ENCODE measurements at places on chromosomes 5 and 9. TPM values are rescaled to one million over a fixed set of nuclear protein-coding genes. Genes with fewer than 3 reads are reported as not detected.
A peak's percentile ranks its signal among the peaks of the same experiment; 100 is the strongest.

DNA sequence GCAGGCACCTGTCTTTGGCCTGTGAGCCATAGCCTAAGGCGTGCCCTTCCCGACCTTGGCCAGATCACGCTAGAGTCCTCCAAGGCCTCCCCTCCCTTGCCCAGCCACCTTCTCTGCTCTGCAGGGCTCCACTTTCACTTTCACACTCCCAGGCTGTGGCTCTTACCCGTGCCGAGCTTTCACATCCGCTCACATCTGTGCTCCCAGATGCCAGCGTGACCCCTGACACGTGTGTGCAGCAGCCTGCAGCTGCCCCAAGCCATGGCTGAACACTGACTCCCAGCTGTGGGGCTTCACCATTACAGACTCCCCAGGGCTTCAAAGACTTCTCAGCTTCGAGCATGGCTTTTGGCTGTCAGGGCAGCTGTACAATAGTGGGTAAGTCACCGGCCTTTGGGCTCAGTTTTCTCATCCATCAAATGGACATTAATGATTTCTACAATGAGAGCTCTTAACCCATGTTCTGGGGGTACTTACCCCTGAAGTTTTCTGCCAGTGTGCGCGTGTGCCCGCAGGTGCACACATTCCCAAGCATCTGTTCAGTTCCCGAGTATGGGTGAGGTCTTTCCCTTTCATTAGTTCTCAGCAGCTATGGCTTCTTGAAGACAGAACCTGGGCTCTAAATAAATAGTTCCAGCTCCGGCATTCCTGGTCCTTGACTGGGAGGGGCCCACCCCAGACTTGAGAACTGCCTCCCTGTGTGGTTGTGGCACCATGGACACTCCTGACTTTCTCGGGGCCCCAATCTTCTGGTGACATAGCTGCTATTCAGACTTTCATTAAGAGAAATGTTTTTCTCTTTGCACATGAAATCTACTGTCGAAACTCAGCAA lies 118.6 kb downstream of the RGS3 start:
- H3K4me1 ChIP-seq: peaks cover 64% of the 10 kb centered on the region
- H3K27me3 ChIP-seq: no peaks in the 10 kb centered on the region
- H3K36me3 ChIP-seq: peaks cover 21% of the 10 kb centered on the region
- H3K4me3 ChIP-seq: peak overlapping the region; percentile 58
- H3K27ac ChIP-seq: peak overlapping the region; percentile 92
- DNase-seq: no peak

DNA sequence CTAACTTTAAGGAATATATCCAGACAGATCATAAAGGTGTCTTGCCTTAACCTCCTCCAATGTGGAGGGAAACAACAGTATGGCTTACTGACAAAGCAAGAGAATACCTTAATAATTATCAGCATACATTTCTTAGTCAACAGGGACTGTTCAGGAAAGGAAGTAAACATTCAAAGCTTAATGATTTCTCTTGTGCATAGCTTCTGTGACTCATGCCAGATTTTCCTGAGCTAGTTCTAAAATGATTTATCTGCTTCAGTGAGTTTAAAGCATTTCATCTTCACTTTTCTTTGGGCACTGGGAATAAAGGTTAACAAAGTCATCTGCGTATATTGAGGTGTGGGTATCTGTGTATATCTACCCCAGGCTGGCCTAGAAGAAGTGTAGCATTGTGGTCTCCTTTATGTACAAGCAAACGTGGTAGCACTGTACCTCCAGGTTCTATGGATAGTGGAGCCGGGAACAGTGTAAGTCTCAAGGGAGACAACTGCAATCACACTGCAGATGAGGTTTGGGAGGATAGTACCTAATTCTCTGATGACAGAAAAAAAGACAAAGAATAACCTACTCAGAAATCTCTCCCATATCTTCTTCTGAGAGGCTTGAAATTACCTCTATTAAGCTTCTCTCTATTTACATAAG lies 284.1 kb downstream of the HCN1 start:
- no peaks in the 10 kb centered on the region for H3K4me1 ChIP-seq
- H3K4me3 ChIP-seq: no peak overlapping the region
- no peaks in the 10 kb centered on the region for H3K27me3 ChIP-seq

NIM1K gene
- total RNA-seq: not detected

GRCh38 chr5:139100825-139101224 lies 97.3 kb downstream of the SIL1 start:
- H3K4me3 ChIP-seq: no peak overlapping the region
- DNase-seq: no peak
- H3K36me3 ChIP-seq: no peaks in the 10 kb centered on the region

DNA sequence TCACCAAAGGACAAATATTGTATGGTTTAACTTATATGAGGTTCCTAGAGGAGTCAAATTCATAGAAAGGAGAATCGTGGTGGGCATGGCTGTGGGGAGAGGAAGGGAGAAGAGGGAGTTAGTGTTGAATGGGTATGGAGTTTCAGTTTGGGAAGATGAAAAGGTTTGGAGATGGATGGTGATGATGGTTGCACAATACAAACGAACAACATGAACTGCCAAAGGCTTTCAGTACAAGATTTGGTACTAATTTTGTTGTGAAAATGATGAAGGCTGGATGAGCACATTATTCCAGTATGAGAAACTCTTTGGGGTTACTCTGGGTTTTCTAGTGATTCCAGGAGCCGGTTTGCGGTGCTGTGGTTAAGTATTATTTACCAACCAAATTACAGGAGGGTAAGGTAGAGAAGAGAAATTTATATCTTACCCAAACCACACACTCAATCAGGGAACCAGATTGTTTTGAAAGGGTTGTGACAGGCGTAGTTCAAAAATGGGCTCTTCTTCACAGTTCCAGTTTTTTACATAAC lies 112.0 kb upstream of the TBC1D2 start:
- H3K4me3 ChIP-seq: no peak overlapping the region
- no peaks in the 10 kb centered on the region for H3K27me3 ChIP-seq
- H3K36me3 ChIP-seq: no peaks in the 10 kb centered on the region
- no peak overlapping the region for H3K27ac ChIP-seq
- H3K4me1 ChIP-seq: no peaks in the 10 kb centered on the region

- H3K27me3 ChIP-seq: no peaks in the 10 kb centered on the region
- peaks cover 8% of the 10 kb centered on the region for H3K4me1 ChIP-seq
- H3K4me3 ChIP-seq: no peak overlapping the region
- no peak for DNase-seq
- H3K27ac ChIP-seq: no peak overlapping the region
These were observed 19.0 kb downstream of the UNC13B start for GRCh38 chr9:35180801-35181200.

PCDHAC2 gene
- not detected for total RNA-seq

- H3K27me3 ChIP-seq: no peaks in the 10 kb centered on the region
- no peak overlapping the region for H3K4me3 ChIP-seq
- no peak for DNase-seq
- H3K27ac ChIP-seq: no peak overlapping the region
These were observed 295.9 kb downstream of the ARHGAP26 start for GRCh38 chr5:143065996-143066522.

CARD6 gene
- 21.6 TPM for total RNA-seq

DNA sequence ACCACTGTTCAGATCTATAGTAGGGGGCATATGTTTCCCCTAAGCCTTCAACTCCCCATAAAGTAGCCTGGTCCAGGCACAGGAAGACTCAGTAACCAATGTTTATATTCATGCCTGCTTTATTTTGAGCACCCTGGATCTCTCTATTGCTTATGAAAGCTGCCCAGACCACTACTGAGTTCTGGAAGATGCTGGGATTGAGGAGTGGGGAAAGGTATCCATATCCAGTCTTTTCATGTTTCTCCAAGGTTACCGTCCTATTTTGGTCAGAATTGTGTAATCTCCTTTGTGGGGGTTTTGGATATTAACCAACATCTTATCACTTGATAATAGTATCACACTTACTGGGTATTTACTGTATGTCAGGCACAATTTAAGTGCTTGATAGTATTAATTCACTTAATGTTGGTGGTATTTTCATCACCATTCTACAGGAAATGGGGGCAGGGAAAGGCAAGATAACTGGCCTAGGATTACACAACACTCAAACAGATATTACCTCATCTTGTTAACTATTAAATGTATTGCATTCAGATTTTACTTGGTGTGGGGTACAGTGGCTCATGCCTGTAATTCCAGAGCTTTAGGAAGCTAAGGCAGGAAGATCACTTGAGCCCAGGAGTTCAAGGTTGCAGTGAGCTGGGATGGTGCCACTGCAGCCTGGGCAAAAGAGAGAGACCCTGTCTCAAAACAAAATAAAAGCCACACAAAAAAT lies 36.3 kb downstream of the RUSC2 start:
- H3K27me3 ChIP-seq: no peaks in the 10 kb centered on the region
- H3K36me3 ChIP-seq: no peaks in the 10 kb centered on the region
- no peak overlapping the region for H3K4me3 ChIP-seq
- DNase-seq: no peak
- peak overlapping the region; percentile 66 for H3K27ac ChIP-seq
- peaks cover 48% of the 10 kb centered on the region for H3K4me1 ChIP-seq

DNA sequence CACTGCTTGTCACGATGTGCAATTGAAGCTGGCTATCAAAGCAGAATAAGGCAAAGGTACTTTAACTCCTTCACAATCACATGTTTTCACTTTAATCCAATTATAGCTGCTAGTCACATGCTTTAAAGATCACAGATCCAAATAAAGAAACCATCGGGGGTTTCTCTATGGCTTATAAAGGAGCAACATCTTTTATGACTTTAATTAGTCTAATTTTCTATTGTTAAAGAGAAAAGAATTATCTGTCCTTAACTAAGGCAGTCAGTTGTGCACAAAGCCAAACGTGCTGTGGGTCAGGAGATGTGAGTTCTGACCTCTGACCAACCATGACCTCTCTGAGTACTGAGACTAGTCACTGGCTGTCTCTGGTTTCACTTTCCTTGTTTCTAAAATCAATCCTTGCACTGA lies 561.1 kb downstream of the RAB3C start:
- no peaks in the 10 kb centered on the region for H3K27me3 ChIP-seq
- no peaks in the 10 kb centered on the region for H3K36me3 ChIP-seq

DNA sequence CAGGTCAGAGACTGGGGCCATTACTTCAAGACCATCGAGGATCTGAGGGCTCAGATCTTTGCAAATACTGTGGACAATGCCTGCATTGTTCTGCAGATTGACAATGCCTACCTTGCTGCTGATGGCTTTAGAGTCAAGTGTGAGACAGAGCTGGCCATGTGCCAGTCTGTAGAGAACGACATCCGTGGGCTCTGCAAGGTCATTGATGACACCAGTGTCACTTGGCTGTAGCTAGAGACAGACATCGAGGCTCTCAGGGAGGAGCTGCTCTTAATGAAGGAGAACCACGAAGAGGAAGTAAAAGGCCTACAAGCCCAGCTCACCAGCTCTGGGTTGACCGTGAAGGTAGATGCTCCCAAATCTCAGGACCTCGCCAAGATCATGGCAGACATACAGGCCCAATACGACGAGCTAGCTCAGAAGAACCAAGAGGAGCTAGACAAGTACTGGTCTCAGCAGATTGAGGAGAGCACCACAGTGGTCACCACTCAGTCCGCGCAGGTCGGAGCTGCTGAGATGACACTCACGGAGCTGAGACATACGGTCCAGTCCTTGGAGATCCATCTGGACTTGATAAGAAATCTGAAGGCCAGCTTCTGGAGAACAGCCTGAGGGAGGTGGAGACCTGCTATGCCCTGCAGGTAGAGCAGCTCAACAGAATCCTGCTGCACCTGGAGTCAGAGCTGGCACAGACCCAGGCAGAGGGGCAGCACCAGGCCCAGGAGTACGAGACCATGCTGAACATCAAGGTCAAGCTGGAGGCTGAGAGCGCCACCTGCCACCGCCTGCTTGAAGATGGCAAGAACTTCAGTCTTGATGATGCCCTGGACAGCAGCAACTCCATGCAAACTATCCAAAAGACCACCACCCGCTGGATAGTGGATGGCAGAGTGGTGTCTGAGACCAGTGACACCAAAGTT lies 9.3 kb downstream of the NIPBL start:
- H3K27me3 ChIP-seq: no peaks in the 10 kb centered on the region
- no peaks in the 10 kb centered on the region for H3K36me3 ChIP-seq
- no peak overlapping the region for H3K4me3 ChIP-seq
- DNase-seq: no peak

DNA sequence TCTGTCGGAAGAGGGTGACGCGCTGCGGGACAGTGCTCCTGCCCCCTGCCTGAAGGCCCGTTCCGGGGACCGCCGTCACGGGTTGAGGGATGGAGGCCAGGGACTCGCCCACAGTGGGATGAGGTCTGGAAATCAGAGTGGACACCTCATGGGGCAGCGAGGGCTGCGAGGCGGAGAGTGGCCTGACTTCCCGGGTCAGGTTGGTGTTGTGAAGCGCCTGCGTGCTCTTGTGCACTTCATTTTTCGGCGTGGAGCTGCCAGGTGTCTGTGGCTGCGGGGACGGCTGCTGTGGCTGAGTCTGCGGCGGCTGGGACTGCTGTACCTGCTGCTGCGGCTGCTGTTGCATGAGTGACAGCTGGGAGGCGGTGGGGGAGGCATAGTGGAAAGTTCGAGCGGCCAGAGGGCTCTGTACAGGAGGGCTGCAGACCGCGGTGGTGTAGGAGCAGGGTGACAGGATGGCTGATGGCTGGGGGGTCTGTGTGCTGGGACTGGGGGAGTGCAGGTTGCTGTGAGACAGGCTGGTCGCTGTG lies 434.1 kb downstream of the HCN1 start:
- no peaks in the 10 kb centered on the region for H3K36me3 ChIP-seq
- no peak overlapping the region for H3K27ac ChIP-seq
- H3K4me1 ChIP-seq: no peaks in the 10 kb centered on the region
- no peaks in the 10 kb centered on the region for H3K27me3 ChIP-seq
- H3K4me3 ChIP-seq: no peak overlapping the region
- no peak for DNase-seq

DNA sequence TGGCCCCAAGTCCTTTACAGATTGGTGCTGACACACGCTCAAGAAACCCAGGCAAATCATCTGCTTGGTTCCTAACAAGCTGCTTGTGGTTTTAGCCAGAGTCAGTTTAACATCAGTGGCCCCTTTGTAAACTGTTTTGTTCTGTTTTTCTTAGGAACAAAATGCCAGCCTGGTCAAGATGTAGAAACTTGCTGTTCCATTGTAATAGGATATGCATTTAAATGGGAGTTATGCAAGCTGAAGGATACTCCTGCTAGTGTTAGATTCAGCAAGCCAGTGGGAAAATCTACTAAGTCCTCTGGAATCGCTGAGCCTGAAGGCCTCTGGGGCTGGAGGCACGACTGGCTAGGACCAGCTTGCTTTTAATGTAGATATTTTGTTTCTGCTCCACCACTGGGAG lies 391.1 kb downstream of the TLE4 start:
- no peaks in the 10 kb centered on the region for H3K4me1 ChIP-seq
- no peak overlapping the region for H3K27ac ChIP-seq

GRCh38 chr9:89519366-89519805 lies 21.5 kb upstream of the SEMA4D start:
- no peak for DNase-seq
- H3K4me1 ChIP-seq: no peaks in the 10 kb centered on the region
- no peak overlapping the region for H3K4me3 ChIP-seq
- no peak overlapping the region for H3K27ac ChIP-seq
- no peaks in the 10 kb centered on the region for H3K27me3 ChIP-seq

CD74 gene
- total RNA-seq: 1,048 TPM
